Esophagus muscularis mucosa (tissue), 4 donors: ENCODE measurements at places on chromosomes 2 and 18. TPM values are rescaled to one million over a fixed set of nuclear protein-coding genes. Genes with fewer than 3 reads are reported as not detected.

The KLHL29 gene
- 26.1 TPM for total RNA-seq

The C2orf80 gene
- not detected for total RNA-seq

The MYO5B gene
- 2.1 TPM for total RNA-seq

The OSR1 gene
- 52.9 TPM for total RNA-seq

The ELOA2 gene
- not detected for total RNA-seq

The AMMECR1L gene
- total RNA-seq = 10.4 TPM

The GPR35 gene
- total RNA-seq = 2.5 TPM

The RAB12 gene
- 71.0 TPM for total RNA-seq

GRCh38 chr2:123566291-123566946 lies 458.7 kb upstream of the CNTNAP5 start:
- DNase-seq = no peak

- peak; percentile 88 for DNase-seq
Measured at GRCh38 chr2:232405943-232406510, 617 bp upstream of the ALPG start.

GRCh38 chr2:25322312-25322711 lies 19.4 kb downstream of the DNMT3A start:
- no peak for DNase-seq

- DNase-seq = no peak
Measured at GRCh38 chr2:207473049-207473930, 56.5 kb upstream of the CREB1 start.

- no peak for DNase-seq
Measured at GRCh38 chr2:89845532-89845931, 1154.1 kb downstream of the RPIA start.

- no peak for DNase-seq
Measured at GRCh38 chr2:164456619-164457018, 164.7 kb downstream of the GRB14 start.

DNA sequence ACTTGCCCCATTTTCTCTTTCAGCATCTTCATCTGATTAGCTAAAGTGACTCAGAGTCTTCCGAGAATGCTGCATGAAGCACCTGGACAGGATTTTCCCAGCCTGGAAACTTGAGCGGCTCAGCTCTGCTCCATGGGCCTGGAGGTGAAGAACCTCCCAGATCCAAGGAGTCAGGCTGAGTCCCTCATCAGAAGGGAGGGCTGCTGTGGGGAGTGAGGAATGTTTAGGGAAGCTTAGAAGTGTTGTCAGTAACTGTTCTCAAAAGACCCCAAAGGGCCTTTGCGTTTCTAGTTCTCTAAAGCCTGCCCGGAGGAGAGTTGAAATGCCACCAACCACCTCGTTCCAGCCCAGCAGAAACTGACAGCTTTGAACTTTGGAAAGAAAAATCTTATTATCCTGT lies 157.1 kb downstream of the CLIP4 start:
- DNase-seq = no peak

DNA sequence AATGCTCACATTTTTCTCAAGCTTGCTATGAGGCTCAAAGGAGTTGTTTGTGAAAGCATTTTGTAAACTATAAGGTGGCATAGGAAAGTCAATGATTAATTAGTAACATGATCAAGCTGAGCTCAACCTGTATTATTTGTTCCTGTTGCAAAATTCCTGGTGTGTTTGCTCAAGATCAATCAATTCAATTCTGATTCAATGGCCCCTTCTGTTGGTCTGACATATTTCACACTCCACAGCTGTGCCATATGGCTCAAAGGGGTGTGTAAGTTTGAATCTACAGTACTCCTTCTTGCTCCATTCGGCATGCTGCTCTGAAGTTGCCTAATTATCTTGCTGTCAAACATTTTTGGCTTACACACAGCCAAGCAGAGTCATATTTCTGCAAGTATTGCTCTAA lies 341.6 kb upstream of the LRP1B start:
- DNase-seq = no peak

DNA sequence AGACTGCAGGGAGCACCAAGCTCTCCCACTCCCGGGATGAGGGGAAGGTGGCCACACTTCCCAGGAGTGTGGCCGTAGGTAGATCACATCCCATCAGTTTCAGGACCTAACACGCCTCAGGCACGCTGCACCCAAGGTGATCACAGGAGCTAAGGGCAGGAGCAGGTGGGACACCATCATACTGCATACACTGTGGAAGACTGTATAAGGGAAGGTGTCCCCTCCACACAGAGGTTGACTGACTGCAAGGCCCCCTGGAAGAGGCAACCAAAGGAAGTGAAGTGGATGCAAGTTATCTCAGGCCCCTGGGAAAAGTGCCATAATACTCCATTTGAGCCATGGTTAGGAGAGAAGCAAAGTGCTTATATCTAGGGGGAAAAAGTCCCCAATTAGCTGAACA lies 351.9 kb upstream of the SMIM21 start:
- DNase-seq = no peak

- DNase-seq = no peak
Measured at GRCh38 chr2:214515111-214515510, 104.3 kb downstream of the VWC2L start.

GRCh38 chr2:233470839-233471238 lies 95.7 kb downstream of the USP40 start:
- DNase-seq = no peak

- no peak for DNase-seq
Measured at GRCh38 chr2:142291969-142292368, 161.2 kb upstream of the LRP1B start.

DNA sequence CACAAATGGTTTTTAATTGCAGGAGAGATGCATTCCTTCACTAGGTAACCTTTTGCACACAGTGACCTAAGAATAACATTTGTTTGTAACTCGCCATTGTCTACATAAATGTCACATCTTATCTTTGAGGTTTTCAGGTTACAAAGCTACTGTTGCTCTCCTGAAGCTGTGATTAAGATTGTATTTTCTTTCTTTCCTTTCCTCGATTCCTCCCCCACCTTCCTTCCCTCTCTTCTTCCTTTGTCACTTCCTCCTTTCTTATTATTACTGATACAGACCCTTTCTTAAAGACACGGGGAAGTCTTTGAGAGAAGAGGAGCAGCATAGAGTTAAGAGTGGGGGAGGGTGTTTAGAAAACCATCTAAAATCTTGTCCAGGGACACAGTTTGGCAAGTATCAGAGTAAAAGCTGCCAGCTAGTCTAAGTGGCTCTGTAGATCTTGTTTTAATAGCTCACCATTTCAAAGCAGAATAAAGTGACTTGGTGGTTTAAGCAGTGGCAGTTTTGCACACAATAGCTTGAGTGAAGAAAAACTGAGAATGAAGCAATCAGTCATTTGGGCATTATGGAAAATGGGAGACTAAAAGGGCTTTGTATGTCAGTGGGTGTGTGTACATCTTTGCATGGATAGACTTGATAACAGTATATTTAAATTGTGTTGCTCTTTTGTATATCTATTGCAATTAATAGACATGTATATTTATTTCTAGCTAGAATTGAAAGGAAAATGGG lies 10.9 kb downstream of the CERS6 start:
- no peak for DNase-seq

GRCh38 chr2:196413821-196414274 lies 225.7 kb upstream of the CCDC150 start:
- no peak for DNase-seq

DNA sequence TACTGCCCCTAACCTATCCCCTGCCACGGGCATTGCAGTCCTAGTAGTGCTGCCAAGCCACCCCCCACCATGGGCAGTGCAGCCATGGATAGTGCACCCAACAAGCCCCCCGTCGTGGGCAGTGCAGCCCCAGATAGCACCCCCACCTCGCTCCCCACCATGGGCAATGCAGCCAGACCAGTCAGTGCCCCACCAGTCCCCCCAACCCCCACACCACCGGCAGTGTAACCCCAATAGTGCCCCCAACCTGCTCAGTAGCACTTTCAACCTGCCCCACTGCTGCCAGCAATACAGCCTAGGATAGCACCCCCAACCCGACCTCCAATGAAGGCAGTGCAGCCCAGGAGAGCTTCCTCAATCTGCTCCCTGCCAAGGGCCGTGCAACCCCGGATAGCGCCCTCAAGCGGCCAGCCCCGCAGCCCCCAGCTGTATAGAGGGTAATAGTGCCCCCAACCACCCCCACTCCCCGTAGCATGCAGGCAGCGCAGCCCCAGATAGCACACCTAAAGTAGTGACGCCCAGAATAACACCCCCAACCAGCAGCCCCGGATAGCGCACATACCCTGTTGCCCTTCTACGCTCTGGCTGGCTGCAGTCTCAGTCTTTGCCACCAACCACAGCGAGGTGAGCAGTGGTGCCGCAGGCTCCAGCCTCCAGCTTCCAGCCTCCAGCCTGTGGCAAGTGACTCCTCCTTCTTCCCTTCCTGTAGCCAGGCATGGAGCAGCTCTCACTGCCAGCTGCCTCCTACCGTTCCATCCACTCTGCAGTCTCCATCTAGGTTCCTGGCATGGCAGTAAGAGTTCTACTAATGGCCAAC lies 45.4 kb upstream of the ANKRD62 start:
- DNase-seq = peak; percentile 60

- no peak for DNase-seq
Measured at GRCh38 chr18:5585653-5586052, 41.9 kb upstream of the EPB41L3 start.

GRCh38 chr2:202624133-202624532 lies 10.6 kb upstream of the FAM117B start:
- no peak for DNase-seq

- DNase-seq = peak; percentile 62
Measured at GRCh38 chr2:203811491-203812221, 55.9 kb upstream of the CTLA4 start.

- DNase-seq = no peak
Measured at GRCh38 chr2:7672027-7672684, 754.9 kb downstream of the RNF144A start.

DNA sequence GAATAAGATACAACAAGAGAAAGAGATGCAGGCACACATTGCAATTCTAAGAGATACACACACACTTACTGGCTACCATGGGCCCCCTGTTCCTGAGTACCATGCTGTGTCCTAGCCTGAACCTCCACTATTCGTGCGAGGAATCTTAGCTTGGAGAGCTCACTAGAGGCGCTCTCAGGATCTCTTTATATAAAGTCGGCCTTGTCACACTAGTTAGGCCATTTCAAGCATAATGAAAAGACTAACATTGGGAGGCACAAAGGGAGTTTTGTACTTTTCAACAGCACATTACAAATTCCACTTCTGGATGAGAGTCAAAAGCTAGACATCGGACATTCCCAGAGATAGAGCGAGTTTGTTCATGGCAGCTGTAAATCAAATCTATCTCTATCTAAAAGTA lies 365.2 kb downstream of the DSEL start:
- DNase-seq = no peak

- no peak for DNase-seq
Measured at GRCh38 chr2:48110492-48110891, 204.2 kb upstream of the FBXO11 start.

DNA sequence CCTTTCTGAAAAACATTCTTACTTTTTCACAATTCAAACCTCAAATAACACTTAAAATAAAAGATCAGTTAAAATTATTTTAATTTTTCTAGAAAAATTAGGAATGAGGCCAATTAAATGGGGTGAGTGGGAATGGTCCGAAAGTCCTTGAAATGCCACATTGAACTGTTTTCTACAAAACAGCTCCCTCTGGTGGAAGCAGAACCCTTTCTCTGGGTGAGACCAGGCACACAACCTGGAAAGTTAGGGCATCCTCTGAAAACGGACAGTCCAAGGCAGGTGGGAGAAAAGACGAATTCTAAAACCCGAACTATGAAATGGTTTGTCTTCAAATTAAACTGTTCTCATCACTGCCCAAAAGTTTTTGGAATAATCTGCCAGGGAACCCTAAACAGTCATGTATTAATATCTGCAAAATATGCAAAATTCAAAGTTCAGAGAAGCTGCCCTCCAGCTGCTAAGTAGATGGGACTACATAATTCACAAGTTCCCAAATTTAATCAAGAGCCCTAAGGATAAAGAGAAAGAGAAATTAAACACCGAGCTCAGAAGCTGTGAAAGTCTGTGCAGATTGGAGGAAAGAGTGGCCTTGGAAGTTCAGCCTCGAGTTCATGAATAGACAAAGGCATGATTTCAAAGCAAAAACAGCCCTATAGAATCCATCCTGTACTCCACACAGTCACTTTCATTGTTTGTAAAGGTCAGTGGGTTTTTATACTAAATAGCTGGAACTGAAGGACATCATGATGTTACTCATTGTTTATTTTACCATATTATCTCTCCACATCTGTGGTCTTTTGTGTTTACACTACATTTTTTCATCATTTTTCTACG lies 108.3 kb downstream of the PIEZO2 start:
- DNase-seq = no peak

- DNase-seq = no peak
Measured at GRCh38 chr2:62292190-62292589, 96.3 kb downstream of the B3GNT2 start.

GRCh38 chr2:53964987-53965687 lies 5.7 kb downstream of the PSME4 start:
- no peak for DNase-seq

GRCh38 chr2:134190807-134191203 lies 63.1 kb upstream of the MGAT5 start:
- no peak for DNase-seq

- DNase-seq = no peak
Measured at GRCh38 chr2:34787341-34787740, 1188.2 kb upstream of the FAM98A start.

DNA sequence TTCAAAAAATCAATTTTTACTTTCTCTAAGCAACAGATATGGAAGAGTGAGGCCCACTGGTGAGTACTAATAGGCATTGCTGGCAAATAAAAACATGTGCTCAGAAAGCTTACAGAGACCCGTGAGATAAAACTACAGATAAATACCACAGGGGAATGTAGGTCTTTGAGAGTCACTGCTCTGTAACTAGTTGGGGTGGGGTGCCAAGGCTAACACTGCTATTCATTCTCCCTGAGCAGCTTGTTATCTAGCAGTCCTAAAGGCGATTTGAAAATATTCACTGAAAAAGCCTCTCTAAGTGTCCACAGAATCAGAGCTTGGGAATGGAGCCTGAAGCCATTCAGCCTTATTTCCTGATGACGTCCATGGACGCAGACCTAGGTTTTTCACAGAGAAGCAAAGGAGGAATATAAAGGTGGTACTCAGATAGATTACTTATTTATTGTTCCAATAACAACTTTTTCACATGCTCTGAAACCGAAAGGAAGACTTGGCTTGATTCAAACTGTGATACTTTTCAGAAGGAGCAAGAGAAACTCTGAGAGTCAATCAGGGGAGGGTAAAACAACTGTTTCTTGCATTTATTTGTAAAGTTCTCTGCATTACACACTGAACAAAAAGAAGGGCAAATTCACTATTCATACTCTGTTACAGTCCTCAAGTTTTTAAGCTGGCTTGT lies 188.4 kb downstream of the PPP1R1C start:
- no peak for DNase-seq

DNA sequence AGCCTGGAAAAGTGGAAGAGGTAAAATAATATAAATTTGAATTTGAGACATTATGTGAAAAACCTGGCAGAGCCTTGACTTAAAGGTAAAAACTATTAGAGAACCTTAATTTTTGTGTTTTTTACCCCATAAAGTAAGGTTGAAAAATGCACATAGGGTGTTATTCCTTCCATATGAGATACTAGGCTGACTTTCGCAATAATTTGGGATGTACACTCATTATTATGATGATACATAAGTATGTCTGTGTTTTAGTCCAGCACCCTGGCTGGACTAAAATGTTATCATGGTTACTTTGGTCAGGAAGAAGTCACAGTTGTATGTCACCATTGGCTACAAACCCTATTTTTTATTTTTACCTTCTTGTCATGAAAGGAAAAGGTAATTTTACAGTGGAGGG lies 19.8 kb downstream of the NEMP2 start:
- DNase-seq = no peak

GRCh38 chr2:10883801-10884478 lies 27.8 kb upstream of the KCNF1 start:
- no peak for DNase-seq
